ENCODE measurements at places on chromosomes 1 and 21.

DNA sequence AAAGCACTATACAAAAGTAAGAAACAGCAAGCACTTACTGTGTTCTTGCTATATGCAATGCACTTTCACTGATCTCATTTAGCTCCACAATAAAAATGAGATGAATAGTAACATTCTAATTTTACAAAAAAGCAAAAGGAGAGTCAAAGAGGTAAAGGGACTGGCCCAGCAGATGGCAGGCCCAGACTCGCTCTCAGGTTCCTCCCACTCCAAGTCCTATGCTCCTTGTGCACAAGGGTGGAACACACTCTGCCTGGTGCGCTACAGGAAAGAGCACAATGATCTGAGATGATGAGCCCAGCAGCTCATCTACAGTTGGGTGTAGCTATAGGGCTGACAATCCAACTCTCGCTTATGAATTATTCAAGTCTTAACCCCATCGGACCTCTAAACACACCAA lies 94.1 kb upstream of the LYST start:
- DNase-seq: no peak

GRCh38 chr1:39608921-39609320 lies 30.5 kb downstream of the HEYL start:
- DNase-seq: no peak

DNA sequence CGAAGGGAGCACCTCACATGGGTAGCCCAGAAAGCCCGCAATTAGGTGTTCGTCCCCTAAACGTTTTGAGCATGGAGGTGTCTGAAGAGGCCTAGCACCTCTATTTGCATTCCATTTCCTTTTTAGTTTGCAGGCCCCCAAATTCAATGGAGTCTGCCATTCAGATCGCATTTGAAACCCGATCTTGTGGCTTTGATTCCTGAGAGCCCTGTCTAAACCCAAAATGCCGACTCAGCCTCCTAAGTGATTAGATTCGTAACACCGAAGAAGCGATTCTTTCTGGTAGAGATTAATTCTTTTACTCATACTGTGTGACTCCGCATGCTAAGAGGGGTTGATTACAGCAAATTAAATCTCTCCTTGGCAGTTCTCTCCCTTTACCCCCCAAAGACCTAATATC lies 415.2 kb upstream of the KAZN start:
- no peak for DNase-seq

- DNase-seq: no peak
Measured at GRCh38 chr1:86994061-86994460, 79.6 kb downstream of the HS2ST1 start.

GRCh38 chr1:158124999-158125398 lies 55.7 kb upstream of the CD1D start:
- peak; percentile 74 for DNase-seq

- no peak for DNase-seq
Measured at GRCh38 chr1:23224739-23225648, 7.7 kb upstream of the HTR1D start.

- DNase-seq: no peak
Measured at GRCh38 chr1:19010995-19011844, 54.7 kb upstream of the IFFO2 start.

- DNase-seq: no peak
Measured at GRCh38 chr1:5615076-5615475, 377.1 kb downstream of the NPHP4 start.

DNA sequence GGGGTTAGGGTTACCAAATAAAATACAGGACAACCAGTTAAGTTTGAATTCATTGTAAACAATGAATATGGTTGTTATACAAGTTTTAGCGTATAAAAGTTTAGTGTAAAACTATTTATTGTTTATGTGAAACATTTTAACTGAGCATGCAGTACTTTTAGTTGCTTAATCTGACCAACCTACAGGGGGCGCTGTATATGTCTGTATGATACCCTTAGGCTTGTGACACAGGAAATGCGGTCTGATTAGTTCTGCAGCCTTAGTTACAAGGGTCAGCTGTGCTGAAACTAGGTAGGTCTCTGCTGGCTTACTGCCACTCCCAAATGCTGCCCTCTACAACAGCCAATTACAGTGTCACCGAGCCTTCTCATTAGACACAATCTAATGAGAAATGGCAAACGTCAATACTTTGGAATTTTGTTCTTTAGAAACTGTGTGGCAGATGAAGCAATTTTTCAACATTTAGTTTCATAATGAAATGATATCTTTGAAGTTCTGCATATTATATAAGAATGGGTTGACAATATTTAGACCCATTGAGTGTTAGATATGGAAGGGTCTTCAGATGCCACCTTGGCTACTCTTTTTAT lies 56.2 kb downstream of the NTNG1 start:
- no peak for DNase-seq

DNA sequence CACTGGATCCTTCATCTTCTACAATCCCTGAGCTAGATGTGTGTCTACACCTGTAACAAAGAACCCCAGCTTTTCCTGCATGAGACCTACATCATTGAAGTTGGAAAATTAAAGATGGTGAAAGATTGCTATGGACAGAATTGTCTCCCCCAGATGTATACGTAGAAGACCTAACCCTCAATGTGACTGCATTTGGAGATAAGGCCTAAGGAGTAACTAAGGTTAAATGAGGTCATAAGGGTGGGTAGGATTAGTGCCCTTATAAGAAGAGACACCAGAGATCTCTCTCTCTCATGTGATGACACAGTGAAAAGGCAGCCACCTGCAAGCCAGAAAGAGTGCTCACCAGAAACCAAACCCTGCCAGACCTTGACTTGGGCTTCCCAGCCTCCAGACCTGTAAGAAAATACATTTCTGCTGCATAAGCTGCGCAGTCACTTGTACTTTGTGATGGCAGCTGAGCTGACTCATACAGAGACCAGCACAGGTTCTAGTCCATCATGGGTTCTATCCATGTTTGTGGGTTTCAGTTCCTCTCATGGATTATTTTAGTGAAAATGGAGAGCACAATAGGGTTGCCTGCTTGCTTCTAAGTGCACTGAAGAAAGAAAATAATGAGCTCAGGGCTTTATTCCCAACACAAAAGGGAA lies 180.8 kb downstream of the TPR start:
- no peak for DNase-seq

- no peak for DNase-seq
Measured at GRCh38 chr1:162210196-162210595, 140.7 kb downstream of the NOS1AP start.

- no peak for DNase-seq
Measured at GRCh38 chr1:44576456-44577150, 97.7 kb downstream of the TMEM53 start.

DNA sequence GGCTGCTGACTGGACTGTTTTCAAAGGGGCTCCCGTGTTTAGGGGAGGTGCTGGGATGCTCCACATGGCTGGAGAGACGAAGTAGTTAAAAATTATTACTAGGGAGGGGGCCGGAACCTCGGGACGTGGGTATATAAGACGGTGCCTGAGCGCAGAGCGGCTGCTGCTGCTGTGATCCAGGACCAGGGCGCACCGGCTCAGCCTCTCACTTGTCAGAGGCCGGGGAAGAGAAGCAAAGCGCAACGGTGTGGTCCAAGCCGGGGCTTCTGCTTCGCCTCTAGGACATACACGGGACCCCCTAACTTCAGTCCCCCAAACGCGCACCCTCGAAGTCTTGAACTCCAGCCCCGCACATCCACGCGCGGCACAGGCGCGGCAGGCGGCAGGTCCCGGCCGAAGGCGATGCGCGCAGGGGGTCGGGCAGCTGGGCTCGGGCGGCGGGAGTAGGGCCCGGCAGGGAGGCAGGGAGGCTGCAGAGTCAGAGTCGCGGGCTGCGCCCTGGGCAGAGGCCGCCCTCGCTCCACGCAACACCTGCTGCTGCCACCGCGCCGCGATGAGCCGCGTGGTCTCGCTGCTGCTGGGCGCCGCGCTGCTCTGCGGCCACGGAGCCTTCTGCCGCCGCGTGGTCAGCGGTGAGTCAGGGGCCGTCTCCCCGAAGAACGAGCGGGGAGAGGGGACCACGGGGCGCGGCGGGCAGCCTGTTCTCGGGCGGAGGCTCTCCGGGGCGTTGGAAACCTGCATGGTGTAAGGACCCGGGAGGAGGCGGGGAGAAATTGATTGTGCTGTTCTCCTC lies at the start of gene CHODL:
TSS of gene CHODL (plus strand) at position 163 of the 793 bp plus-strand sequence. CDS start at position 554, 391 bp downstream.
- no peak for DNase-seq

DNA sequence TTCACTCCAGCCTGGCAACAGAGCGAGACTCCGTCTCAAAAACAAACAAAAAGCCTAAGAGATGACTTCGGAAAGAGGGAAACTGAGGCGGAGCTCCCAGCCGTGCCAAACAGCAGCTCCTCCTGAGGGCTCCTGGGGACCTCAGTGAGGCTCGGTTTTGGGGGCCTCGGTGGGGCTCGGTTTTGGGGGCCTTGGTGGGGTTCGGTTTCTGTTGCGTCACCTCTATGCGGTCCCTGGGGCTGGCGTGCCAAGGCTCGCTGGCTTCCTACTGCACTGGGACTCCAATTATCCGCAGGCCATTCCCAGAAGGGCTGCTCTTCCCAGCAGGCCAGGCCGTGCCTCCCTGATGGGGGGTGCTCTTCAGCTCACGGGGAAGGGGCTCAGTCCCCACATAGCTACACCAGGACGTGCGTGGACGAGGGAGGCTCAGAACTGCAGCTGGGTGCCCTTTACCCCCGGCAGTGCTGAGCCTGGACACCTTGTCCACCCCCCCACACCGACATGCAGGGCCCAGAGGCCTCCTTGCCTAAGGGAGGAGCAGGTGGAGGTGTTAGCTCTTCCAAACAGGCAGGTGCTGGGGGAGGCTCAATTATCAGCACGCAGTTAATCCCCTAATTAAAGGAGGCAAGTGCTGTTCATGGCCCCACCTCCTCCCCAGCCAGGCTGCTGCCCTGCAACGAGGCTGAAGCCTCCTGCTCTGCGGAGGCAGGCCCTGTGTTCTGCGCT lies 5.1 kb upstream of the C1orf159 start:
- no peak for DNase-seq

DNA sequence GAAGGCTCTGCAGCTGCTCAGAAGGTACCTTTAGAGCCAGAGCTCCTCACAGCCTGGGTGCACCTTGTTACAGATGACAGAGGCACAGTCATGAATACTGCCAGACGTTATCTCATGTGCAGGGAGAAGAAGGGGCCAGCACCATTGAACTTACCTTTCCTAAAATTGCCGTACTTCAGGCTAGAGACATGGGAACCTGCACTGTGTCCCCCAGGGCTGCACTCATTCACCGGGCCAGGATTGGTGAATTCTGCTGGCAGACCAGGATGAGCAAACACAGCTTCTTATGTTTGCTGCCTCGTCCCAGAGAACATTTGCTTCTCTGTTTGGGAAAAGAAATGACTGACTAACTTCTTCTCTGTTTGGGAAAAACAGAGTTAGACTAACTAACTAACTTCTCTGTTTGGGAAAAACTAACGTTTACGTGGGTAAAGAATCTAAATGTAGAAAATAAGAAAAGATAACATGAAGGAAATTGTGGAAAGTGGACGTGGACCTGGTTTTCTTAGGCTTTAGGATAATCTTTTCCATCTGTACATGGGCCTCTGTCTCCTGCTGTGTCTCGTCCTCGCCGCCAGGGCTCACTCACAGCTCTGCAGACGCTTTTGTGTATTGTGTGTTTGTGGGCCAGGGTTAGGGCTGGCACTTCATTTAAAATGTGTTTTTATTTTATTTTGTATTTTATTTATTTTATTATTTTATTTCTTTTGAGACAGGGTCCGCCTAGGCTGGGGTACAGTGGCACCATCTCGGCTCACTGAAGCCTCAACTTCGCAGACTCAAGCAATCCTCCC lies 9.9 kb downstream of the OBSCN start:
- no peak for DNase-seq

DNA sequence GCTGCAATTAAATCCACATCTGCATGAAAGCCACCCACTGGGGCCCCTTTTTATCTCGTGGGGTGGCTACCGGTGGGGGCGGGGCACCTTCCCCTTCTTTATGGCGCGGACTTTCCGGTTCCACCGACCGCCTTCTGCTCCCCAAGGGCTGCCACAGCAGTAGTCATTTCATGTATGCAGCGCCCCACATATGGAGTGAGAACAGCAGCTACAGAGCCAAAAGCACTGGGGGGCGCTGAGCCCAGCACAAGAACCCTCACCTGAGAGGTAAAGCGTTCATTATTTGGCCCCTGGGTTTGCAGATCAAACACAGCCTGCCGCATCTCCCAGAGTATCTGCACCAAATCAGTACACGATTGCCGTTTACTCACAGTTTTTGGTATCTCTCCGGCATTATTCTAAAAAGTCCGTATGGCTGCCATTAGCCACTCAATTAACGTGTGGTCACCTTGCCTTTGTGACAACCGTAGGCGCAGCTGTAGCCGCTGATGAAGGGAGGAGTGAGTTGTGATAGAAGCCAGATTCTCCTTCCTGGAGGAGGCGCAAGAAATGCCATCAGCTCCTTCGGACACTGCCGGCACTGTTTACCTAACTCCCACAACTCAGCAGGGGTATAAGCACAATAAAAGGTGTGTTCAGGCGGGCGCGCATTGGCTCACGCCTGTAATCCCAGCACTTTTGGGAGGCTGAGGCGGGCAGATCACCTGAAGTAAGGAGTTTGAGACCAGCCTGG lies 30.4 kb upstream of the CR2 start:
- DNase-seq: no peak

GRCh38 chr1:54987919-54988705 lies 7.7 kb downstream of the TMEM61 start:
- no peak for DNase-seq

GRCh38 chr21:31659286-31659535 lies 282 bp upstream of the SOD1 start:
- no peak for DNase-seq

DNA sequence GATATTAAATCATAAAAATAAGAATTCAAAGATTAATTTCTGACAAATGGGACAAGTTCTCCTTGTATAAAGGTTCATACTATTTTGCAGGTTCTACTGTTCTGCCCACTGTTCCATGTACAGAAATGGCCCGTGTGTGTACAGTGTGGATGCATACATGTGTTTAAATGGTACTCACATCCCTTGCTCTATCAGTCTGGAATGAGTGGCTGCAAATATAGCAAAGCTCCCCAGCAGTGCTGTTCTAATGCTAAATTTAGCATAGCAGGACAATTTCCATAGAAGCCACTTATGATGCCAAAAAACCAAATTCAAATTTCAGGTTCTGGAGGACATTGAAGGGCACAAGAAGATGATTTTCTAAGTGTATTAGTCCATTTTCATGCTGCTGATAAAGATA lies 9.4 kb upstream of the SEC16B start:
- DNase-seq: no peak

- DNase-seq: no peak
Measured at GRCh38 chr1:30464187-30464617, 259.2 kb downstream of the MATN1 start.

GRCh38 chr21:46459356-46460112 lies 843 bp downstream of the DIP2A start:
- no peak for DNase-seq
